ENCODE measurements at places on chromosomes 4 and X.

- peak; percentile 64 for DNase-seq
Measured at GRCh38 chrX:130082244-130083106, 27.8 kb downstream of the ELF4 start.

DNA sequence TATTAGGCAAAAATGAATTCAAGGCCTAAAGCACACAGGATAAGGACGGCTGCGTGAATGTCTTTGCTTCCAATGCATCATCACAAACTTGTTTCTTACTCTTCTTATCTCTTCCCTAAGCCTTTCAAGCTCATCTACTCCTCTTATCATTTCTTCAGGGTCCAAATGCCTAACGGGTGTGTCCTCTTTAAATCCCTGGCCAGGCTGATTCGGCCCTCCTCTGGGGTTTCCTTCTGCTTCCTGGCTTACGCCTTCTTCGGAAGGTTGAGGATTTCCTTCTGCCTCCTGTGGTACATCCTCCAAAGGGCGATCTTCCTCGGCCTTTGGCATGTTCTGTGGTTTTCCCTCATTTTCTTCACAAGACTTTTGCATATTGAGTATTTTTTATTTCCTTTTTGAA is 1.3 kb downstream of the TCEAL8 start:
- DNase-seq, result no peak

DNA sequence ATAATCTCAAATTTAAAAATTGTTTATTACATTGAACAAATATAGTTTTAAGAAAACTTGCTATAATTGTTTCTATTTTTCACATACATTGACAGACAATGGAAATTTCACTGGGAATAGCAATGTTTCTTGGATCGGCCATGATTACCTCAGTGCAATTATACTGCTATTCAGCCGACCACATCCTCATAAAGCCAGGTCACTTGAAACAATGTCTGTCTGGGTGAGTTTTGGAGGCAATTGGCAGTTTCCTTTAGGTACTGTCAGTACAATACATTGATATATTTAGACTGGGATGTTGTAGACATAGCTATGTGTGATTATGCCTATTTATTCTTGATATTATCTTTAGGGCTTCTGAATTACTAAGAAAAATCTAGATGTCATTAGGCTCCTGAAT is 89.5 kb upstream of the VEGFC start:
- no peak for DNase-seq

- no peak for DNase-seq
Measured at GRCh38 chr4:3747581-3747904, 18.6 kb upstream of the ADRA2C start.

DNA sequence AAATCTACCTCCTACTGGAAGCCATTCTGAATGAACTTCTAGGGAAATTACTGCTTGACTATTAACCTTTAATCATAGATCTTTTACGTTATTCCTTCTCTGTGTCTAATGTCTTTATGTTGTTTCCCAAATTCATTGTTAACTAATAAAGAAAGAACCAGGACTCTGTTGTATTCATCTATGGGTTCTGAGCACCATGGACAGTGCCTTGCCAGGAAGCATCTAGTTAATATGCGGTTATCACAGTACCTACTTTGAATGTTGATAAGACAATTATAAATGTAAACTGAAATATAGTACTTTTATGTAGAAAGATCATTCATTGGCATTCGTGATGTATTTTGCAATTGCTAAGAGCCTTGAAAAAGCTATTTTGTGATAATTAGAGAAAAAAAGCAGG is 23.8 kb downstream of the NWD2 start:
- DNase-seq, result no peak

GRCh38 chr4:73874386-73874785 is 5.2 kb downstream of the CXCL1 start:
- DNase-seq, result no peak

DNA sequence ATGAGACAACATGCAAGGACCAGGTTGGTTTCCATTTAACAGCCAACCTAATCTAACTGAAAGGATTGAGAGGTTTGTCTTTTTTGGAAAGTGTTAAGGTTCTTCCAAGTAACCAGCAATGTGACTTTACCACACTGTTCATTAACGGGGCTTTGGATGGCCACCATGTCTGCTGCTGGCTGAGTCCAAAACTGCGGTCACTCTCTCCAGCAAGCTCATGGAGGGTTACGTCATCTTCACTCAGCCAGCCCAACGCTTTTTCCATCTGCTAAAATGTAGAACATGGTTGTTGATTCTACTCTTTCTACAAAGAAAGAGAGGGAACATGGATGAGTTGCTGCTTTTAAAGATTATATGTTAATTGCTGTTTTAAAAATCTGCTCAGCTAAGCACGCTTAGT is 11.0 kb downstream of the PKD2 start:
- peak; percentile 51 for DNase-seq

DNA sequence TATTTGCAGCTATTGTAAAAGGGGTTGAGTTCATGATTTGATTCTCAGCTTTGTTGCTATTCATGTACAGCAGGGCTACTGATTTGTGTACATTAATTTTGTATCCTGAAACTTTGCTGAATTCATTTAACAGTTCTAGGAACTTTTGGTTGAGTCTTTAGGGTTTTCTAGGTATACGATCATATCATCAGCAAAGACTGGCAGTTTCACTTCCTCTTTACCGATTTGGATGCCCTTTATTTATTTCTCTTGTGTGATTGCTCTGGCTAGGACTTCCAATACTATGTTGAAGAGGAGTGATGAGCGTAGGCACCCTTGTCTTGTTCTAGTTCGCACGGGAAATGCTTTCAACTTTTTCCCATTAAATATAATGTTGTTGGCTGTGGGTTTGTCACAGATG is 48.1 kb downstream of the NPY1R start:
- DNase-seq, result no peak

DNA sequence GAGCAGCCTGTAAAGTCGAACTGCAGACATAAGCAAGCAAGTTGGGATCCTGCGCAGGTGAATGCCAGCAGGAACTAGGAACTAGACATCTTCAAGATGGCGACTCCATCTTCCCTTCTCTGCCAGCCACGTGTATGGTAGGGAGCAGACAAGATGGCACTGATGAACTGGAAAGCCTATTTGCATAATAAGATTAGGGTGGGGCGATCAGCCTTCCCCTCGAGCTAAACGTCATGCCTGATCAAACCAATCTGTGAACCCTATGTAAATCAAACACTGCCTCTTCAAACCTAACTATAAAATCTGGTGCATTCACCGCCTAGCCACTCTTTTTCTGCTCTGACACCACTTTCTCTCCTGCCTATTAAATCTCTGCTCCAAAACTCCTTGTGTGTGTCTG is 28.1 kb upstream of the LGI2 start:
- no peak for DNase-seq

DNA sequence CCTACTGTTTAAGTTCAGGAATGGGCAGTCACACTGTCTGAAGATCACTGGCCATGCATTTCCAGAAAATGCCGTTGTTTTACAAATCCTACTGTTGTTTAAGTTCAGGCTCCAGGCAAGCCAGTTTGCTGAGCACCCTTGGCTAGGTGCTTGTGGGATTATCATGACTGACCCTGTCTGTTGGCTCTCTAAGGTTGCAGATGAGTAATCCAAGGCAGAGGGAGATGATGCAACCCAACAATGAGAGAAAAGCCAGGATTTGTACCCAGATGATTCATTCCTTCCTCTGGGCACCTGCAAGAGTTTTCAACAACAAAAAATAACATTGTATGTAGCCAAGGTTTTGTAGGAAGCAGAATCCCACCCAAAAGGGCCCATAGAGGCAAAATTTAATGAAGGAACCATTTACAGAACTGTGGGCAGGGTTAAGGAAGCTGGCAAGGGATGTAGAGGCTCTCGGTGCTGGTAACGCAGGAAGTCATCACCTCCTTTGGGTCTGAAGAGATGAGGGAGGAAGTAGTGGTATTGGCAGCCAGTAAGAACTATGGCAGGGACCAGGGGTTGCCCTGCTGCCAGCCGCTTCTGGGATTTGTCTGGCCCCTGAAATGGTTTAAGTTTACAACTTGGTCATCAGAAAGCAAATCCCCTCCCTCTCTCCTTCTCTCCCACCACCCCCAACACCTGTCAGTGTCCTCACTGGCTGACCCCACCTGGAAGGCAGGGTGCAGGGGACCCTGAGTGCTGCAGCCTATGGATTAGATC is 54.8 kb downstream of the MSX1 start:
- DNase-seq, result no peak

DNA sequence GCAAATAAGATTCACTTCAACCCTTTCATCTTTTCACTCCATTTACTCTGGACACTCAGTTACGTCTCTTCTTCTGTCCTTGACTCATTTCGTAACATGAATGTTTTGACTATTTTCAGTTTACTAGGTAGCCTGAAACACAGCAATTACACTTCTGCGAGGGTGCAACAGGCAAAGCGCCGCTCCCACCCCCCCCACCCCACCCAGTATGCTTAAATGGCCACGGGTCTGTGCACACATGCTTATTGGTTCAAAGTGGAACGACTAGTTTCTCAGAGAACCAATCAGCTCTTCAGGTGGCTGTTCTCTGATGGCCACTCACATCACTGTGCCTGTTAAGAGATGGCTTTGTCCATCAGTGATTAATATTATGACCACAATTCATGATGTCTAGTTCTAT is 3.5 kb downstream of the BEND4 start:
- no peak for DNase-seq

- DNase-seq, result no peak
Measured at GRCh38 chrX:49910344-49910743, 12.1 kb upstream of the CLCN5 start.

GRCh38 chr4:45408996-45409395 is 682.6 kb upstream of the GNPDA2 start:
- no peak for DNase-seq

- no peak for DNase-seq
Measured at GRCh38 chr4:182869697-182870096, 47.5 kb downstream of the DCTD start.

DNA sequence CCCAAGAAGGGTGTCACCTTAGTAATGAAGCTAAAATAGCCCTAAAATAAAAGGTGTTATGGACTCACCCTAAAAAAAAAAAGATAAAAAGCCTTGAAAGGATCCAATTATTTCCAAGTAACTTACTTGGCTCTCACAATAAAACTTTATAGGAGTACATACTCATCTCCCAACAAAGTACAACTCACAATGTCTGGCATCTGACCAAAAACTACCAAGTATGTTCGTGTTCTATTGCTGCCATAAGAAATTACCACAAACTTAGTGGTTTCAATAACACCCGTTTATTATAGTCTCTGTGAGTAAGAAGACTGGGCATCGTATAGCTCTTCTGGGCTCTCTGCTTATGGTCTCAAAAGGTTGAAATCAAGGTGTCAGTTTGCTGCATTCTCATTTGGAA is 51.0 kb downstream of the BEX1 start:
- no peak for DNase-seq

DNA sequence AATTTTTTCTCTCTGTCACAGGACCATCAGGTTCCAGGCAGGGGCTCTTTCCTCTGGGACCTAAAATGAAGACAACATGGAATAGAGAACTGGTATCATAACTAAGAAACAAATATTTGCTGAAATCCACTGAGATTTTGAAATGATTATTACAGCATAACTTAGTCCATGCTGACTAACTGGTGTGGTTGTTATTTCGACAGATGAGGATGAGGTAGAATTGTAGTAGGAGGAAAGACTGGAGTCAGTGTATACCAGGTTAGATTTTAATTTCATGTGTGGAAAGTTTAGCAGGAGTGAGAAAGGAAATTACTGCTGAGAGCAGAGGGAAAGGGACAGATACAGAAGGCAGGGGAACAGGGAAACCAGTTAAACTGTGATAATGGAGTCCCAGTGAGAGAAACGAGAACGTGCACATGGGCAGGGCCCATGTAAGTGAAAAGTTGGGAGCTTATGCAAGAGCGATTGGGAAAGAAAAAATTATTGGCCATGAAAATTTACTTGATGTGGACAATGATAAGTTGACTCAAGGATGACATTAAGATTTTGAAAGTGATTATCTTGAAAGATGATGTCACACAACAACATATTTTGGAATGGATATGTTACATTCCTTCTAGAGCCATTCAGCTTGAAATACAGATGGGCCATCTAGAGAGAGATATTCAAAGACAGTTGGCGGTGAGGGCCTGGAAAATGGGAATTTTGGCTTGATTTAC is 98.7 kb upstream of the DDIT4L start:
- DNase-seq, result no peak

DNA sequence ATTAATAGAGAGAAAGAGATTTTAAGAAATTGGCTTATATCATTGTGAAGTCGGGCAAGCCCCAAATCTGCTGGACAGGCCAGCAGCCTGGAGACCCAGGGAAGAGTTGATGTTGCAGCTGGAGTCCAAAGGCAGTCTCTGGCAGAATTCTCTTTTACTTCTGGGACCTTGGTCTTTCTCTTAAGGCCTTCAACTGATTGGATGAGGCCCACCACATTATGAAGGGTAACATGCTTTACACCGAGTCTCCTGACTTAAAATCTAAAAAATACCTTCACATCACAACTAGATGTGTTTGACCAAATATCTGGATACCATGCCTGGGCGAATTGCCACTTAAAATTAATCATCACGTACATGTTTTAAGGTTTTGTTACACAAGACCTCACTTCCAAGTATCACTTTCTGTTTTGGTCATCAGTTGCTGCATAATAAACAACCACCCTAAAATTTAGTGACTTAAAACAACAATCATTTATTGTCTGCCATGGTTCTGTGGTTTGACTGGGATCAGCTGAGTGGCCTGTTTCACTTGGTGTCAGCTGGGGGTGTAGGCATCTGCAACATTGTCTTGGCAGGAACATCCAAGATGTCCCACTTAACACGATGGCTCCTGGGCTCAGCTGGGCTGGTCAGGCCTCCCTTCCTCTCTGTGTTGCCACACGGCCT is 3.4 kb downstream of the CD38 start:
- no peak for DNase-seq

DNA sequence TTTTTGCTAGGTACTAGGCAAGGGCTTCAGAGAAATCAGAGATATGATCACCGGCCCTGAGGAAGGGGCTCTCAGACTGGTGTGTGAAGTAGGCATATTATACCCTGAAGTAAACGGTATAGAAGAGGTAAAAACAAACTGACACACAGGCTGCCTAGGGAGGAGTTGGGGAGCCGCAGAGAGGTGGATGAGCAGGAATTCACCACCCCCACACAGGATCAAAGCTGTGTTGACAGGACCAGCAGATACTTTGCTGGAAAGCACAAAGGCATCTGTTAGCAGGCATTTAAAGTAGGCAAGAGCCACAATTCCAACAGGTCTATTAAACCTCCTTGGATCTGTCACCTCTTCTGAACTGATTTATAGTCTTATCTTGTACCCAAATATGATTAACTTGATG is 71.8 kb upstream of the GPR34 start:
- DNase-seq, result no peak

DNA sequence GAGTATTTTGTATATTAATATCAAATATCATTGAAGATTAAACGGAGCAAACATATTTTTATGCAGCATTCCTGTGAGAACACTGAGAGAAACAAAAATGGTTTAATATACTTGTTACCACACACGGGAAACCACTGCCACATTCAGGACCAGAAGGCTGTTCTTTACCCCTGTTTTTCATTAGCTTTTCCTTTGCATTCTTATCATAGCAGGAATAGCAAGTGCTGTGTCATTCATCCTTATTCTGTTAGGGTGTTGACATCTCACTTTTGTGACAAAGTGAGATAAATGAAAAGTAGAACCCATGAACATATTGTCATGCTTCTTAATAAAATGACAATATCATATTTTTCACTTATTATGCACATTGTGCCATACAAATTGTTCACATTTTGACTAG is 212.4 kb upstream of the NDST4 start:
- no peak for DNase-seq
